ENCODE measurements at places on chromosomes 6 and 20. TPM values are rescaled to one million over a fixed set of nuclear protein-coding genes. Genes with fewer than 3 reads are reported as not detected.

Gene OXT
- not detected for total RNA-seq

Gene SLC16A10
- 0.44 TPM for total RNA-seq

Gene WFDC10A
- total RNA-seq: not detected

Gene ADTRP
- total RNA-seq: 0.56 TPM

Gene DDX43
- not detected for total RNA-seq

Gene HLA-G
- total RNA-seq: not detected

Gene ULBP1
- 0.97 TPM for total RNA-seq

Gene FUT9
- not detected for total RNA-seq

Gene LZTS3
- 2.7 TPM for total RNA-seq

Gene OR2B6
- 0.15 TPM for total RNA-seq
